GM23338 (cell line): ENCODE measurements at places on chromosomes 1 and 21.

GRCh38 chr1:150798525-150798924 lies 9.5 kb downstream of the CTSK start:
- H3K36me3 ChIP-seq, result no peaks in the 10 kb centered on the region
- H3K4me1 ChIP-seq, result peaks cover 21% of the 10 kb centered on the region
- H3K4me3 ChIP-seq, result no peak overlapping the region
- peak; percentile 29 for DNase-seq
- H3K27ac ChIP-seq, result no peak overlapping the region

- H3K36me3 ChIP-seq, result no peaks in the 10 kb centered on the region
- no peak overlapping the region for H3K27ac ChIP-seq
- 0 out of 2 replicates have a peak, but pooled peaks cover 9% of the 10 kb centered on the region for H3K4me1 ChIP-seq
- DNase-seq, result peak; percentile 28
Observed at GRCh38 chr1:24861821-24862727, 68.0 kb downstream of the RUNX3 start.

DNA sequence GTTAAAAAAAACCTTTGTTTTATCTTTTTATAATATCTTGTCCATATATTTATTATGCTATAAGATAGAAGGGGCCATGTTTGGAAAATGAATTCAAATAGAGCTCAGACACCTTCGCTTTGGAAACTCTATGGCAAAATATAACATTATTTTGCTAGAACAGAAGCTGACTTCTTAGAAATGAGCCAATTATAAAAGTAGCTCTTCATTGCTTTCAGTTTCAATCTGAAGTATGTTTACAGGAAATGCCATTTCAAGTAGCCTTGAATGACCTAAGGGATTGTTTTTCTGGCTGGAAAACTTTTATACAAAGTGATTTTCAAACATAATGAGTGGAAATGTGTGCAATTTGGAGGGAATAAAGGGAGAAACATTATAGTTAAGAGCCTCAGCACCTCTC lies 37.8 kb upstream of the GBP5 start:
- 0 out of 2 replicates have a peak, but pooled peaks cover 5% of the 10 kb centered on the region for H3K4me1 ChIP-seq
- H3K27me3 ChIP-seq, result no peaks in the 10 kb centered on the region
- no peak overlapping the region for H3K4me3 ChIP-seq
- no peak for DNase-seq

DNA sequence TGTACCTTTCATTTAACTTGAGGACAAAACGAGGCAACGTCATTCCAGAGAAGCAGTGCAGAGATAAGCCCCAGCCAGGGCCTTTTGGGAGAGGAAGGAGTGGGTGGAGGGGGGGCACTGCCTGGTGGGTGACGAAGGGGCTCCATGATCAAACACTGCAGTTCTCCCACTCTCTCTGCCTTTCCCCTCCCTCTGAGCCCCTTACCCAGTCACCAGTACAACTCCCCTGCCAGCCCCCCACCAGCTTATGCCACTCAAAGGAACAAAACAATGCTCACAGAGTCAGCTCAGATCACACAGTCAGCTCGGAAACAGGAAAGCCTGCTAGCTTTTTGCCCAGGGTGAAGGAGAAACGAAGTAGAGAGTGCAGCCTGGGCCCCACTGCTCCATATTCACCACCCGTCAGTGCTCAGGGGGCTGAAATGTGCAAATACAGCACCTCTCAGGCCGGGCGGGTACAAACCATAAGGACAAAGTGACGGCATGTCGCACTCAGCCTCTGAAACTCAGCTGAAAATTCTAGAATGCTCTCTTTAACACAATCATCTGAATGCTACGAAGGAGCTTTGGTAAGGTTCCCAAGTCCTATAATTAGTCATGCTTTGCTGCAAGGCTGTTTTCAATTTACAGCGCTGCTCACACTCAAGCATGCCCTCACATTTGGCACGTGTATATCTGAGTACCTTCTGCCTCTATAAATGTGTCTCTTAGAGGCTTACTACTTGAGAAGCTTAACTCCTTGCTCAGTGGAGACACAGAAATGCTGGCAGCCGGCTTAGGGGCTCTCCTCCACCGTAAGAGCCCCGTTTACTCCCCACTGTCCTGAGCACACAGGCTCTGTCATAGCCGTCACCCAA lies 65.8 kb upstream of the RAB4A start:
- peaks cover 7% of the 10 kb centered on the region for H3K4me1 ChIP-seq
- no peaks in the 10 kb centered on the region for H3K27me3 ChIP-seq
- no peak for DNase-seq
- H3K27ac ChIP-seq, result no peak overlapping the region
- H3K4me3 ChIP-seq, result no peak overlapping the region

DNA sequence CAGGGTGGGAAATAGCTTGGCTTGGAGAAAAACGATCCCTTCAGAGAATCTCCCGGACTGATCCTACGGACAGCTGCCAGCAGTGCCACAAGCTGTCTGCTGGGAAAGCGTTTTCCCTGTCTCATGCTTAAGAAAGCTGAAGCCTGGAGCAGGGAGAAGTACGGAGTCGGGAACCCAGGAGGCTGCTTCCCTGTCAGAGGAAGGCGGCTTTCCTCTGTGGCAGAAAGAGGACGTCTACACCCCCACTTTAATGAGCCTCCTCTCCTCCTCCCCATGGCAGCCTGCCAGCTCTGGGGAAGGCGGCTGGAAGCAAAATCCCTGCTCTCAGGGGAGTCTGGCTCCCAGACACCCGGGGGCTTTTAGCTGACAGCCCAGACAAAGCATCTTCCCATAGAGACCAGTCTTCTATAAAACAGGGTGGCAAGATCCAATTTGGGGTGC lies 7.3 kb downstream of the KIF21B start:
- H3K27me3 ChIP-seq, result no peaks in the 10 kb centered on the region
- H3K4me3 ChIP-seq, result no peak overlapping the region
- H3K27ac ChIP-seq, result no peak overlapping the region
- H3K4me1 ChIP-seq, result peaks cover 44% of the 10 kb centered on the region

DNA sequence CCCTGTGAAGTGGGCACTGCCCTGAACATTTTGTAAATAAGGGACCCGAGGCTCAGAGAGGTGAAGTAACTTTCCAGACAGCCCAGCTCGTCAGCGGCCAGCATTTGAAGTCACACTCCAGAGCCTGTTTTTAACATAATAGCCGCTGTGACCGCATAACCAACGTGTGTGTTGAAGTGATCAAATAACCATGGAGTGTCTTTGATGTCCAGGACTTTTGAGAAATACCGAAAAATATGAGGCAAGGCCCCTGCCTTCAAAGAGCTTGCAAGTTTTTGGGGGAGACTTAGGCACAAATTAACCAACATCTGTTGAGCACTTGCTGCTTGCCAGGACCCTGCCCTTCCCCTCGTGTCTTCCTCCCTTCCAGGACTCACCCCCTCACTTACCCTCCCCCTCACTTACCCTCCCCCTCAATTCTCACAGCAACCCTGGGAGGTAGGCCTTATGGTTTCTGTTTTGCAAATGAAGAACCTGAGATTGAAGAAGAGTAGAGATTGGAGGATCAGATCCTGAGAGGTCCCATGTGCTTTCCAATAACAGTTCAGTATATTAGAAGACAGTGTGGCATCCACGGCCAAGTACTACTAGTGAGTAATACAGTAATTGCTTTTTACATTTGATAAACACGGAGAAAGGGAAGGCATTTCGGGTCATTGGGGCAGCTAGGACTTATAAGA lies 1.3 kb upstream of the SLC16A1 start:
- peak overlapping the region; percentile 14; the same call in 1 of the 2 replicates for H3K27ac ChIP-seq
- peaks cover 22% of the 10 kb centered on the region for H3K36me3 ChIP-seq
- DNase-seq, result peak; percentile 75
- H3K4me1 ChIP-seq, result peaks cover 40% of the 10 kb centered on the region
